ENCODE measurements at places on chromosomes 2 and 18.

- DNase-seq, result no peak
Measured at GRCh38 chr18:29596959-29597358, 1420.0 kb upstream of the CDH2 start.

- DNase-seq, result no peak
Measured at GRCh38 chr2:85791704-85792565, 38.1 kb downstream of the ATOH8 start.

GRCh38 chr18:30618567-30618966 is 424.0 kb downstream of the DSC3 start:
- no peak for DNase-seq

DNA sequence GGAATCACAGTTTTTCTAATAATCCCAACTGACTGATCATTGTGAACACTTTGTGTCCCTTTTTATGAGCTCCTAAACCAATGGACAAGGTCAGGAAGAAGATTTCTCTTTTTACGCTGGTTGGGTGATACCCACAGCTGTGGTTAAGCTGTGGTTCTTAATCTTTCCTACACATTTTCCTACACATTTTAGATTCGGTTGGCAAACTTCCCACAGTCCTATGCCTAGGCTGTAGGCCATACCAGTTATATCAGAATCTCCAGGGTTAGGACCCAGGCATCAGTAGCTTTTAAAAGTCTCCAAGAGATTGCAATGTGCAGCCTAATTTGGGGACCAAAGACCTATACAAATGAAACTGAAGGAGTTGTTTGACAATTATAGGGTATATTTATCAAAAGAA is 203.0 kb downstream of the SP3 start:
- DNase-seq, result no peak

DNA sequence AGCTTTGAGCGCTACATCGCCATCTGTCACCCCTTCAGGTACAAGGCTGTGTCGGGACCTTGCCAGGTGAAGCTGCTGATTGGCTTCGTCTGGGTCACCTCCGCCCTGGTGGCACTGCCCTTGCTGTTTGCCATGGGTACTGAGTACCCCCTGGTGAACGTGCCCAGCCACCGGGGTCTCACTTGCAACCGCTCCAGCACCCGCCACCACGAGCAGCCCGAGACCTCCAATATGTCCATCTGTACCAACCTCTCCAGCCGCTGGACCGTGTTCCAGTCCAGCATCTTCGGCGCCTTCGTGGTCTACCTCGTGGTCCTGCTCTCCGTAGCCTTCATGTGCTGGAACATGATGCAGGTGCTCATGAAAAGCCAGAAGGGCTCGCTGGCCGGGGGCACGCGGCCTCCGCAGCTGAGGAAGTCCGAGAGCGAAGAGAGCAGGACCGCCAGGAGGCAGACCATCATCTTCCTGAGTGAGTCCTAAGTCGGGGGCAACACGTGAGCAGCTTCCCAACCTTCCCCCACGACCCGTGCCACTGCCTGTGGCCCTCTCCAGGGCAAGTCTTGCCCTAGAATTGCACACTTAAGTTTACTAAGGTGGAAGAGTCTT is 928 bp downstream of the GPR39 start:
- no peak for DNase-seq

DNA sequence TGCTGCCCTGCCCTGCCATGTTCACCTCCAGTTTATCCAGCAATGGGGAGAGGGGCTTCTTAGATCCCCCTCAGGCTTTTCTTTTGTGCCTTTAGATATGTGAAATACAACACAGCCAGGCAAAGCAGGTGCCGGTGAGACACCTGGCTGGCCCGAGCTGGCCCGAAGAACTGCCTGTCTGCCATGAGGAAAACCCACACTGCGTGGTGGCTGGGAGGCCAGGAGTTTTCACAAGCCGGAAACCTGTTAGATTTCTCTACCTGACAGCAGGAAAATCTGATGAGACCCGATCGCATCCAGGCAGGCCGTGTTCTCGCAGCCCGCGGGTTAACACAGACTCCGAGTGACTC is 5.7 kb upstream of the GAL3ST2 start:
- DNase-seq, result no peak

DNA sequence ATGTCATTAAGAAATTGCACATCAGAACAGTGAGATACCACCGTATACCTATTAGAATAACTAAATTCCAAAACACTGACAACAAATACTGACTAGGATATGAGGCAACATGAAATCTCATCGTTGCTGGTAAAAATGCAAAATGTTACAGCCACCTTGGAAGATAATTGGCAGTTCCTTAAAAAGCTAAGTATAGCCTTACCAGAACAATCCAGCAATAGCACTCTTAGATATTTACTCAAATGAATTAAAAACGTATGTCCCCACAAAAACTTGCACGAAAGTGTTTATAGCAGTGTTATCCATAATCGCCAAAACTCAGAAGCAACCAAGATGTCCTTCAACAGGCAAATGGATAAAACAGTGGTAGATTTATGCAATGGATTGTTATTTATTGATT is 241.7 kb downstream of the EPHA4 start:
- no peak for DNase-seq

GRCh38 chr2:201358684-201359083 is 1.5 kb upstream of the FLACC1 start:
- peak; percentile 10 for DNase-seq

- no peak for DNase-seq
Measured at GRCh38 chr2:70477441-70477844, 76.2 kb downstream of the TGFA start.

GRCh38 chr2:224039770-224040440 is 819 bp upstream of the SERPINE2 start:
- DNase-seq, result no peak

DNA sequence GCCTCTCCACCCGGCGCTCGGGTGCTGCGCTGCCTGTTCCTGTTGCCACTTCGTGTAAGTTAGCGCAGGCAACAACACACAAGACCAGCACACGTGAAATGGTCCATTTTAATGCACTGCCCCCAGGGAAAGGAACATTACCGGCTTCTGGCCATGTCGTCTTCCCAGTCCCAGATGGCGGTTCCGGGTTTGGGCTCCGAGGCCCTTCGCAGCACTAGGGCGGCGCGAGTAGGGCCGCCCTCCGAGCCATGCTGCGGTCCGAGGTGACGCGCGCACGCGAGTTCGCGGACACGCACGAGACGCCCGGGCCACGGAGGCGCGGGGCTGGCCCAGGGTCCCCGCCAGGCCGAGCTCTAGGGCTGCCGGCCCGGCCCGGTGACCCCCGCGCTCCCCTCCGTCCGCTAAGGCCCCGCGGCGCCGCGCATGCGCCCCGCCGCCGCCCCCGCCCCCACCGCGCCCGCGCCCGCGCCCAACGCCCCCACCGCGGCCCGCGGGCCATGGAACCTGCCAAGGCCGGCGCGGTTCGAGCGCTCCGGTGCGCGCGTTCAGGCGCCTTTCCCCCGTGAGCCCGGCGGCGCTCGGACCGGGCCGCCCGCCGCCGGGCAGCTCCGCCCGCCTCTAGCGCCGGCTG is 367 bp upstream of the ZNF236 start:
- peak; percentile 52 for DNase-seq

DNA sequence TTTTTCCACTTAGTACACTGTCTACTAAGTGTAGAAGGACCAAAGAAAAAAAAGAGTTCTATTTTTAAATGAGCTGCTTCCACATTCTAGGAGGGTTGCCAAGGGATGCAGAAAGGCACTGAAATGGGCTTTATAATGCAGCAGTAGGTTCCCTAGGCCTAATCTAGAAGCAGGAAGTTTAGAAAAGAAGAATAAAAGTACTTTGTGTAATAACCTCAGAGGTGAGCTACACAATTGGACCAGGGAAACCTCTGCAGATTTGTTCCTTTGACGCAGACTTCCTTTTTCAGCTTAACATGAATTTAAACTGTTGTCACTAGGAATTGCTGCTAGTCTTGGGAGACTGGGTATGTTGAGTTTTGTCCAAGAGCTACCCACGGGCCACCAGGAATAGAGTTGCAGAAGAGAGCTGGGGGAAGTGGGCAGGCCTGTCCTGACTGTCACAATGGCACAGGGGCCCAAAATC is 34.6 kb upstream of the RAB1A start:
- DNase-seq, result no peak

Data from COLO829 (cell line).